ENCODE measurements at places on chromosomes 2 and 18.

DNA sequence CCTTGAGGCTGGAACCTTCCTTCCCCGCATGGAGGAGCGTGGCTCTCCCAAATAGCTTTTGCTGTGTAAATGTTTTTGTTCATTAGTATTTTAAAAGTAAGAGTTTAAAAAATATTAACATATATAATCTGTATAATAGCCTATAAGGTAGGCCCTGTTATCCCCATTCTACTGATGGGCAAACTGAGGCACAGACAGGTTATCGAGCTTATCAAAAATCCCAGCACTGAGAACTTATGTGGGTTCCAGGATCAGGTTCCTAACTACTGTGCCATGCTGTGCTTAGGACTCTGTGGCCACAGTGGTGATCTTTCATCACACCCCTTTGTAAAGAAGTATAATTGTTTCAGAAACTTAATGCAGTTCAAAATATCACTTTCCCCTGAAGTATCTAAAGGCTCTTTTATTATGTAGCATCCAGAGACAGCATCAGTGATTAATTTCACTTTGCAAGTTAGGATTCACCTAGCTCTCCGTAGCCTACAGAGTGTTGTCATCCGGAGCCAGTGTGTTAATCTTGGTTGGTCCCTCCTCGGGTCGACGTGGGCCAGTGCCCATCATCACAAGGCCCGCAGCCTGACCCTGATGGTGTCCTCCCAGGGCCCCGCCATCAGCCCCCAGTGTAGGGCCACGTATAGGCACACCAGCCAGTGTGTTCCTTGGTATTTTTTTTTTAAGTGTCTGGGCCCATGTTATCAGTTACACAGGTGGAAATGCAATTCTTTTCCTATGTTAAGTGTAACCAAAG, 28.7 kb downstream of the CABLES1 start:
- DNase-seq: no peak

GRCh38 chr18:50638884-50639420, 79.1 kb downstream of the MAPK4 start:
- no peak for DNase-seq

DNA sequence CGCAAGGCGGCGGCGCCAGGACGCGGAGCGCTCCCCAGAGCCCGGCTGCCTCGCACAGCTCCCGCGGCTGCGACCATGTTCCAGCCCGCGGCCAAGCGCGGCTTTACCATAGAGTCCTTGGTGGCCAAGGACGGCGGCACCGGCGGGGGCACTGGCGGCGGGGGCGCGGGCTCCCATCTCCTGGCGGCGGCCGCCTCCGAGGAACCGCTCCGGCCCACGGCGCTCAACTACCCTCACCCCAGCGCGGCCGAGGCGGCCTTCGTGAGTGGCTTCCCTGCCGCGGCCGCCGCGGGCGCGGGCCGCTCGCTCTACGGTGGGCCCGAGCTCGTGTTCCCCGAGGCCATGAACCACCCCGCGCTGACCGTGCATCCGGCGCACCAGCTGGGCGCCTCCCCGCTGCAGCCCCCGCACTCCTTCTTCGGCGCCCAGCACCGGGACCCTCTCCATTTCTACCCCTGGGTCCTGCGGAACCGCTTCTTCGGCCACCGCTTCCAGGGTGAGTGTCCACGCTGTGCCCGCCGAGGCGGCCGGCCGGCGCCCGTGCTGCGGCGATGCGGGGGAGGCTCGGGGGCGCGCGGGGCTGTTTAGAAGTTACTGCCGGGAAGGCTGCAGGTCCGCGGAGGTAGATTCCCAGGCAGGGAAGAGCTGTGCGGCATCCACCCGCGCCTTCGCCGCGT, 696 bp downstream of the EMX1 start:
- DNase-seq: peak; percentile 23

GRCh38 chr18:55390898-55391297, 197.1 kb downstream of the TCF4 start:
- no peak for DNase-seq

- DNase-seq: no peak
Observed at GRCh38 chr2:19932928-19933327, 31.1 kb upstream of the TTC32 start.

DNA sequence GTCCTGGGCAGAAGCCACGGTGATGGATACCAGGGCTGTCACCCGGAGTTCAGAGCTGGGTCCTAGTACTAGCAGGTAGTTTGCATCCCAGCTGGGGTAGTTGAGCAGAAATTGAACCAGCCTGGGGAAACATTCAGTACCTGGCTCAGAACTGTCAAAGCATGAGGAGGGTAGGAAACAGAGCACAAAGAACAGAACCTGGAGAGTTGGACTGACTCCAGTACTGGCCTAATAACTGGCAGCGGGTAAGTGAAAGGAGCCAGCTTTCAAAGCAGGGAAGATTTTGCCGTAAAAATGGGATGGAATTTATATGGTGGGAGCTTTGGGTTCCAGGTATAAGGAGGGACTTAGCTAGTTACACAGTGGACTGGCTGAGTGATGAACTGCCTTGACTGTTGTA, 23.8 kb downstream of the ATG16L1 start:
- no peak for DNase-seq

DNA sequence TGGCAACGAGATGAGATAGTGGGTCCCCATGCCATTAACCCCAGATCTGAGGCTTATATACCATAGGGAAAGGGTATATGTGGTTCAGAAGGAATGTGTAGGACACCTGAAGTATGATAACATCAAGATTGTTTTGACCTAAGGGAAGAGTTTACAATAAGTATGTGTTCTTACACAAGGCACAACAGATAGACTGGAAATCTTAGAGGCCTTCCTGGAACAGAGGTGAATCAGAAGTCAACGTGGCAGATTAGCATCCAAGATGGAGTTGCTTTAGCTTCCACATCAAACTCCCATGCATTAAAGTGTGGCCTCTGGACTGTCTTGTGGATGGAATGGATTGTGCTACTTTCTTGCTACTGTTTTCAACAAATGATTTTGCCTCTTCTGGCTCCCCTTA, 116.6 kb upstream of the NT5C1B start:
- no peak for DNase-seq

- DNase-seq: no peak
Observed at GRCh38 chr2:101230541-101231001, 22.1 kb upstream of the CNOT11 start.

GRCh38 chr2:179201869-179202268, 62.8 kb downstream of the SESTD1 start:
- DNase-seq: peak; percentile 23

GRCh38 chr18:63189041-63189440, 130.5 kb downstream of the BCL2 start:
- no peak for DNase-seq

DNA sequence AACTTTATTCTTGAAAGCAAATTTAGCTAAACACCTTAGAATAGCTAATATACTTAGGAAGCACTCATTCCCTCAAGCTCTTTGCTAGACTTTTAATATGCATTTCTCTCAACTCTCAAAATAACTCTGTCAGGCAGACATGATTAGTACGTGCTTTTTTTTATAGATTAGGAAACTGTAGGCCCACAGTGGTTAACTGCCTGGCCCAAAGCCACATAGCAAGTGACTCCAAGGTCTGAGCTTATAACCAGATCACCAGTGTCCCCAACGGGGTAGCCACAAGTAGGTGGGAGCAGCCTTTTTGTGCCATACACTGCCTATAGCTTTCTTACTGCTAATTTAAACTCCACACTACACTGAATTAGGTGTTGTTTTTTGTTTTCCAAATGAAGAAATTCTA, 576.8 kb downstream of the METTL4 start:
- DNase-seq: no peak

- peak; percentile 22 for DNase-seq
Observed at GRCh38 chr18:27206411-27206810, 21.3 kb upstream of the CHST9 start.

- no peak for DNase-seq
Observed at GRCh38 chr18:44786688-44787087, 106.0 kb downstream of the SETBP1 start.

DNA sequence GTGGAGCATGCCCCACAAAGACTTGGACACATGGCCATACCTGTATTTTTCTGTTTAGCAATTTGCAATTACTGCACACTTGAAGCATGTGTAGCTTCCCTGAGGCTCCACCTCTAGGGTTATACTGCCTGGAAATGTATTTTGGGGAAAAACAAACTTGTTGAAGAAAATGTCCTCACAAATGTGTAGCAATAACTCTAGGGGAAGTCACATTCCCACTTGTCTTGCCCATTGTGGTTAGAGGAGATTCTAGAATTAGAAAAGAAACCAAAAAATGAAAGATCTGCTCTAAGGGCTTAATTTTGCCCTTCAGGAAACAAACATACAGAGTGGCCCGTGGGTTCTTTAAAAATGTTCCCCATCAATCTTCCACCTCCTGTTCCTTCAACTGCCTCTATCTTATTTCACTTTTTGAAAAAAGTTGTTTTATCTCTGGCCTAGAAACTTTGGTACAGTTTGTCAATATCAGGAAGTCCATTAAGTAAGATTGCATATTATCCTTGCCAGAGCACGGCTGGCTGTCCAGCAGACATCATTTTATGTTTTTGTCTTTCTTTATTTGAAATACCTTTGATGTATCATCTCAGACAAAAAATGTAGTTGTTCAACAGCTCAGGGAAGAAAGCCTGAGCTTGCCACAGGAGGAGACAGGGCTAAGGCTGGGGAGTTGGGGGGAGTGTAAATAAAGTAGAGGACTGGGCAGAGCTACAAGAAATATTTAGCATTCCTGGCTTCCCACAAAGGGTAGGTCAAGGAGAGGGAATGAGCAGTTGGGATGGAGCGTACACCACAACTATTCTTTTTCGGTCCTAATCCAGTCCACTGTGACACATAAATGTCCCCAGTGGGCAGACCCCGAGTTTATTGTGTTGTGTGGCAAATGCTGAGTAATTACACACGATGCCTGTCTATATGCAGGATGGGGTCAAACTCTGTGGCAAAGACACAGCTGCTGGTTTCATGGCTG, 96.8 kb upstream of the CDC42EP3 start:
- DNase-seq: peak; percentile 51

All from NB4 (cell line).